Fibroblast of skin of abdomen (primary cell): ENCODE measurements at places on chromosomes 6 and 20.

GRCh38 chr20:23672158-23672557, 16.7 kb downstream of the CST4 start:
- no peak for DNase-seq

DNA sequence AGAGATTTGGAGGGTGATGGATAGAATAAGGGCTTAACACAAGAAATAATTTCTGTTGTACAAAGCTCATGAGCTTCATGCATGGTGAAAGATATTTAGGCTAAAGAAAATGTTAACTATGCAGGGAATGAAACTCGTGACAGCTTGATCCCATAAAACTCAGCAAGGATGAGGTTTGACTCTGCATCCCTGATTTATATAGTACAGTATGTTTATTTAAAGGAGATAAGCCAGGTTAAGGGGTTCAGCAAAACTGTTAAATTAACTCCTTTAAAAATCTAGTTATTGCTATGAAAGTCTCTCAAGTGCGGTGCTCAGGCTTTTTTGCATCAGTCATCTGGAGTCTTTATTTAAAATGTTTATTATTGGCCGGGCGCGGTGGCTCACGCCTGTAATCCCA, 326.4 kb downstream of the LAMA2 start:
- DNase-seq = peak; percentile 35

GRCh38 chr6:14533446-14533845, 415.9 kb downstream of the CD83 start:
- no peak for DNase-seq

DNA sequence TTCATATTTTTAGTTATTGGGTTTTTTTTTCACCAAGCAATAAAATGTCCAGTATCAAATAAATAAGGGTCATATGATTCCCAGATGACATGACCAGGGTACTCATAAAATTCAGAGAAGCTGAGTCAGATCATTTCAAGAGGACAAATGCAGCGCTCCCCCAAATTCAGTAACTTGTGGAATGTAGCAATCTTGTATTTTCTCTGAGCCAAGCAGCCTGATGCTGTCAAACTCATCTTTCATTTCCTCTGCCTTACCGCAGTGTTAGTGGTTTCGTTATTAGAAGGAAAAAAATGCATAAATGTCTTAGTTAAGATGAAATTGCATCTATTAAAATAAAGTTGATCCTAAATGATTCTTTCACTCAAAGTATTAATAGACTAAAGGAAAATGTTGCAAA, 57.8 kb upstream of the EDN1 start:
- peak; percentile 89 for DNase-seq

- DNase-seq = no peak
Measured at GRCh38 chr20:45163083-45163803, 11.5 kb upstream of the PI3 start.

- DNase-seq = no peak
Measured at GRCh38 chr6:23137611-23138010, 568.2 kb downstream of the HDGFL1 start.

DNA sequence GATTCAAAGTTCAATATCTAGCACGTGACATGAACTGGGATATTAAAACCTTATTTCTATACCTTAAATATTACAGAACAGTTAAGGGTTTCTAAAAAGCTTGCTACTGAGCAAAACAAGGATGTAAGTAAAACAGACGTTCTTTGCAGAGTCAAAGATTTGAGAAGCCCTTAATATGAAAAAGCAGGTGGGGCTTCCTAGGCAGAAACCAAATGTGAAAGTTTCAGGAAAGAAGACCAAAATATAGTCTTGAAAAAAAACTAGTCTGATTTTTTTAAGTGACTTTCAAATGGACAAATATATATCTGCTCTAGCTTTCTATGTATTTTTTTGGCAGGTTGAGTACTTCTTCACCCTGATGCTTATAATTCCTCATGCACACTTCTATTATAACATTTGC, 63.2 kb downstream of the TNFRSF21 start:
- no peak for DNase-seq

GRCh38 chr20:18794428-18794787, 19.2 kb upstream of the SCP2D1 start:
- no peak for DNase-seq

GRCh38 chr6:165096868-165097267, 212.5 kb downstream of the C6orf118 start:
- DNase-seq = no peak

- no peak for DNase-seq
Measured at GRCh38 chr20:25083141-25083772, 1.3 kb upstream of the VSX1 start.

DNA sequence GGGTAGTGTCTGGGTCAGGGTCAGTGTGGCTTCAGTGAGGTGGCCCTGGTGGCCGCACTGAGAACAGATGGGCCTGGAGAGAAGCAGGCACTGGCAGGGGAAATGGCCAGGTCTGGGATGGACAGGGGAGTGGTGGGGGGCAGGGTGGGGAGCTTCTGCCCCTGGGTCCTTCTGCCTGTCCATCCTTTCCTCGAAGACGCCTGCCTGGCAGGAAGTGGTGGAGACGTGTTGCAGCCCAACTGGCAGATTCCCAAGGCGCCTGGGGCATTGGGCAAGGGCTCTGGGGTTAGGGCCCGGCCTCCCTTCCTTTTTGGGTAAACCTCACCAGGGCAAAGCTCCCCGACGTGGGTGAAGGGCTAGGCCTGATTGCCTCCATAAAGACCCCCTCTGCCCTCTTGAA, 10.4 kb downstream of the SRC start:
- no peak for DNase-seq

- DNase-seq = no peak
Measured at GRCh38 chr6:23510778-23511510, 615.1 kb upstream of the NRSN1 start.

DNA sequence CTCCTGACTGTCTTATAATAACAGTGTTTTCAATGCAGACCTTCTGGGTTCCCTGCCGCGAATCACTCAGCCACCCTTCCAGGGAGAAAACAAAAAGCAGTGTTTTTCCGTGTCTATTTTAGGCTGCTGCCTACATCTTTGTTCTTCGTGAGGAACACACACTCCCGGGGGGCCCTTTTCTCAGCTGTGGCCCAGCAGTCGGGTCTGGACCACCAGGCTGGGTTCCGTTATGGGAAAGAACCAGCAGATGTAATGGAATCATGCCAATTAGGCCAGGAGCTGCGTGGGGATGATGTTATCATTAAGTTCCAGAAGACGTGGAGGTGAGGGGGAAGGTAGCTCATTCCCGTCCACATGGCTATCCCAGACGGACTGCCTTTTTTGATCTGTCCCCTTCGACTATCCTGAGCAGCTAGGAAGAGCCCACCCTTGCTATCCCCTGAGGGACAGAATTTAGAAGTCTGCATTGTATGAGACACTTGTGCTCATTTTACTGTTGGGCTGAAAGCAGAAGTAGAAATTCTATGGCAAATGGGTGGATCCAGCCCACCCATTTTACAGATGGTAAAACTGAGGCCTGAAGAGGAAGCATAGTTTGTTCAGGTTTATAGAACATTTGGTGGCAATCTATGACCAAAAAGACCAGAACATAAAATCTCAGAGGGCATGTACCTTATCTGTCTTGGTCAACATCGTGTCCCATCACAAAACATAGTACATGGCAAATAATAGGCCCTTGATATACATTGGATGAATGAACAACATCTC, 54.5 kb downstream of the KCNB1 start:
- no peak for DNase-seq

- DNase-seq = no peak
Measured at GRCh38 chr6:136983687-136984086, 61.1 kb downstream of the IL20RA start.

DNA sequence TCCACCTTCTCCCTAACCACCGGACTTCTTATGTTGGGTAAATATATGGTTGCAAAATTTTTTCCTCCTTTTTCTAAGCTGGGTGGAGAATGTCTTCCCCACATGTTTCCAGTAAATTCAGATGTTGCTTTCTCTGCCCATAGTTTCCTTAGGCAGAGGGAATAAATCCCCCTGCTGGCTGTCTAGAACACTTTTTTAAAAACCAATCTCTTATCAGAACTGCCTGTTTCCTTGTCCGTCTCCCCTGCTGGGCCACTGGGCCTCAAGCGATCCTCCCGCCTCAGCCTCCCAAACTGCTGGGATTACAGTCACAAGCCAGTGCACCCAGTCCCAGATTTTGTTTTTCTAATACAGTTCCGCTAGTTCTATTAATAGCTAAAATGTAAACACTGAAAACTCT, 9.9 kb upstream of the WFDC2 start:
- no peak for DNase-seq

- DNase-seq = no peak
Measured at GRCh38 chr6:45448417-45449389, 71.0 kb upstream of the SUPT3H start.

- no peak for DNase-seq
Measured at GRCh38 chr6:96683819-96684528, 121.0 kb downstream of the FHL5 start.

- no peak for DNase-seq
Measured at GRCh38 chr6:107805504-107805903, 18.6 kb downstream of the SCML4 start.

GRCh38 chr6:79188885-79189480, 45.5 kb downstream of the HMGN3 start:
- no peak for DNase-seq

GRCh38 chr6:150680510-150680909, 80.8 kb downstream of the PLEKHG1 start:
- no peak for DNase-seq
